GM12891 (cell line): ENCODE measurements at places on chromosomes 5 and 9.
A peak's percentile ranks its signal among the peaks of the same experiment; 100 is the strongest.

- DNase-seq, result no peak
Observed at GRCh38 chr9:33350310-33350709, 52.1 kb downstream of the AQP7 start.

DNA sequence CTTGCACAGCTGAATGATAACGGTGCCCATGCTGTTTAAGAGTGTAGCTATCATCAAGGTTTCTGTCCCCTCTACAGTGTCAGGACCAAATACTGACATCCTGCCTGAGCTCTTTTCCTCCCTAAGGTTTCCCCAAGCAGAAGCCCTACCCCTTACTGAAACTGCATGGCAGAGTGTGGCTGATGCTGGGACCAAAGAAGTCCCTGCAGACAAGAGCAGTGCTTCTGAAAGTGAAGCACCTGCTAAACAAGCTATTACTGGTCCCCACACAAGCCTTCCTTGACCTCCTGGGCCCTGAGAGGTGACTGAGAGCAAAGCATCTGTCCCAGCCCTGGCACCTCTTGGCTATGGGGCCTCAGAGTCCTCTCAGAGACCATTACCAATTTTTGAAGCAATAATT is 56.1 kb downstream of the CFAP90 start:
- DNase-seq, result no peak

DNA sequence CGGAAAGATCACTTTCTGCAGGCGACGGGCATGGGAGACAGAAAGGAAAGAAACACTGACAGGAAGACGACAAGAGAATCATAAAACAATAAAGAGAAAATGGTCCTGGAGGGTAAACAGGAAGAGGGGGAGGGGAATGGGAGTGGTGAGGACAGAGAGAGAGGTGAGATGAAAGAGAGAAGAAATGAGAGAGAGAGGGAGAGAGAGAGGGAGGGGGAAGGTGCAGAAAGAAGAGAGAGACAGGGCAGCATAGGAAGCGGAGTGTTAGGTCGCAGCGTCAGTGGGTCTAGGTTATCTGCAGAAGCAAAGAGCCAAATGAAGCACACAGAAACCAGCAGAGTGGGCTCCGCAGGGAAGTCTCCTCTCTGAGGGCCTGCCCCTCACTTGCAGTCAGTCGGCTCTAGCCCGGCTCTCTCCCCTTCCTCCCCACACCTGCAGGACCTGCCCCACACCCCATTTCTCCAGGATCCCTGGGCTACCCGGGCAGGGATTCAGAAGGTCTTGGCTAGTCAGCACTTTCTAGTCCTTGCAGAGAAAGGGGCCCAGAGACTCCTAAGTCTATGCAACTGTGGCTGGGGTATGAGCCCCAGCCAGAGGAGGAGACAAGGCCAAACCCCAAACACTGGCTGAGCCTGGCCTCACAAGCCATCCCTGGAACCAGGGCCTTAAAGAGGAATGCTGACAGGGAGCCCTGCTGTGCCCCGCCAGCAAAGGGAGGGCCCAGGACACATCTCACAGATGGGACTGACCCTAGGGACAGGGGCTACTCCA is 29.7 kb upstream of the MEIKIN start:
- DNase-seq, result no peak

GRCh38 chr5:126998895-126999570 is 31.3 kb downstream of the MARCHF3 start:
- no peak for DNase-seq

GRCh38 chr9:116074658-116075057 is 78.9 kb upstream of the PAPPA start:
- DNase-seq, result no peak

GRCh38 chr9:14730461-14730898 is 7.9 kb upstream of the CER1 start:
- DNase-seq, result no peak

DNA sequence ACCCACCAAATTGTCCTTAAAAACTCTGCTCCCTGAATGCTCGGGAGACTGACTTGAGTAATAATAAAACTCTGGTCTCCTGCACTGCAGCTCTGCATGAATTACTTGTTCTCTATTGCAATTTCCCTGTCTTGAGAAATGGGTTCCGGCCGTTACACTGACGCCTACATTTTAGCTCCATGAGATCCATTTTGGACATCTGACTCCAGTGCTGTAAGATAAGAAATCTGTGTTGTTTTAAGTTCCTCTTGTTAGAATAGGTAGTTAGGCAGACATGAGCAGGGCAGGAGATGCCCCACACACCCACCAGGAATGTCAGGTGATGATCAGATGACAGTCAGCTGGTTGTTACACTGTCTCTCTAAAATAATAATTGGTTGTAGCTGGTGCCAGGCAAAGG is 125.8 kb upstream of the SHB start:
- DNase-seq, result no peak

GRCh38 chr5:73820326-73820725 is 194.3 kb downstream of the ARHGEF28 start:
- DNase-seq, result no peak

- DNase-seq, result no peak
Observed at GRCh38 chr5:73640861-73641320, 14.9 kb downstream of the ARHGEF28 start.

- DNase-seq, result no peak
Observed at GRCh38 chr9:109426626-109427402, 71.3 kb downstream of the PTPN3 start.

DNA sequence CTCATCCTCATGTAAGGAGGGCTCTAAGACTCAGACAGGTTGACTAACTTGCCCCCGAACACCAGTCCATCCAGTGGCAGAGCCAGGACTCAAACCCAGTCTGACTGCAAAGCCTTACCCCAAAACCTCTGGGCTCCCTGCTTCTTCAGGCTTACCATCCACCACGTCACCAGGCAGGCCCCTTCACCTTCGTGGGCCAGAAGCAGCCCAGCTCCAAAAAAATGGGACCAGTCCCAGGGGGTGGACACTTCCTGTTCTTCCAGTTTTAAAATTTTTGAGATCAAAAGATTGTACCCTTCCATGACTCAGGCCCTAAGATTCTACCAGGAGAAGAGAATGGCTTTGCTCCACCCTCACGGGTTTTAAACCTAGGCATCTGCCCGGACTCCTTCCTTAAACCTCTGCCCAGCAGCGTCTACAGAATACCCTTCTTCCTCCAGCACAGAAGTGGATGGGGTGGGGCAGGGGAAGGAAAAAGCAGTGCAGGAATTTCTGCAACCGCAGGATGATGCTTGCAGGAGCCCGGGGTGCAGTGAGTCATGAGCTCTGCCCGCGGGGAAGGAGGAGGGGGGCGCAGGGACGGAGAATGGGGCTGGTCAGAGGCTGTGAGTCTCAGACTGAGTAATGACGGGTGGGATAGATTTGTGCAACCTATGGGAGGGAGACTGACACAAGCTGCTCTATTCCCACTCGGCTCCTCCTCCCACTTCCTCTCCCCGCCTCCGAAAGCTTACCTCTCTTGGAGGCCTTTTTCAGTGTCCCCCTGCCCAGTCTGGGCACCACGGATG is 50.4 kb upstream of the STXBP1 start:
- DNase-seq, result no peak

DNA sequence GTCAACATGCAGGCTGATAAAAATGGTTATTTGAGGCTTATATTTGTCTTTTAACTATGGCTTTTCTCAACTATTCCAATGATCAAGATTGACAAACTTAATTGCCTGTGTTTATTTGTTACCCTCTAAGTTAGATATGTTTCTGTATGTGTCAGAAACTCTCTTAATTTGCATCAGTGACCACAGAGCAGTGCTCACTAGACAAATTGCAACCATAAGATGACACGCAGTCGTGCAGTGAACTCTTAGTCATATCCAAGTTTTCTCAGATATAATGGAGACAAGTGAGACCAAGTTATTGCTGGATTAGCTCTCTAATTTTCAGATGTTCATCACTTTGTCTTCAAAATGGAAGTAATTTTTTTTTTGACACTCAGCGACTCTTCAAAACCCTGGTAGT is 342.2 kb upstream of the RFX3 start:
- DNase-seq, result no peak

GRCh38 chr9:128127990-128128835 is 684 bp upstream of the PTGES2 start:
- DNase-seq, result peak; percentile 73

GRCh38 chr5:7395947-7396712 is at the start of gene ADCY2:
Gene ADCY2 (plus strand): TSS chr5:7396138. CDS start chr5:7396297, 159 bp downstream.
- no peak for DNase-seq

DNA sequence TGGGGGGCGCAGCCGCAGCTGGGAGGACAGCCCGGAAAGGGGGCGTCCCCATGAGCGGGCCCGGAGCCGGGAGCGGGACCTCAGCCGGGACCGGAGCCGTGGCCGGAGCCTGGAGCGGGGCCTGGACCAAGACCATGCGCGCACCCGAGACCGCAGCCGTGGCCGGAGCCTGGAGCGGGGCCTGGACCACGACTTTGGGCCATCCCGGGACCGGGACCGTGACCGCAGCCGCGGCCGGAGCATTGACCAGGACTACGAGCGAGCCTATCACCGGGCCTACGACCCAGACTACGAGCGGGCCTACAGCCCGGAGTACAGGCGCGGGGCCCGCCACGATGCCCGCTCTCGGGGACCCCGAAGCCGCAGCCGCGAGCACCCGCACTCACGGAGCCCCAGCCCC is 47.0 kb downstream of the TJP2 start:
- DNase-seq, result no peak

DNA sequence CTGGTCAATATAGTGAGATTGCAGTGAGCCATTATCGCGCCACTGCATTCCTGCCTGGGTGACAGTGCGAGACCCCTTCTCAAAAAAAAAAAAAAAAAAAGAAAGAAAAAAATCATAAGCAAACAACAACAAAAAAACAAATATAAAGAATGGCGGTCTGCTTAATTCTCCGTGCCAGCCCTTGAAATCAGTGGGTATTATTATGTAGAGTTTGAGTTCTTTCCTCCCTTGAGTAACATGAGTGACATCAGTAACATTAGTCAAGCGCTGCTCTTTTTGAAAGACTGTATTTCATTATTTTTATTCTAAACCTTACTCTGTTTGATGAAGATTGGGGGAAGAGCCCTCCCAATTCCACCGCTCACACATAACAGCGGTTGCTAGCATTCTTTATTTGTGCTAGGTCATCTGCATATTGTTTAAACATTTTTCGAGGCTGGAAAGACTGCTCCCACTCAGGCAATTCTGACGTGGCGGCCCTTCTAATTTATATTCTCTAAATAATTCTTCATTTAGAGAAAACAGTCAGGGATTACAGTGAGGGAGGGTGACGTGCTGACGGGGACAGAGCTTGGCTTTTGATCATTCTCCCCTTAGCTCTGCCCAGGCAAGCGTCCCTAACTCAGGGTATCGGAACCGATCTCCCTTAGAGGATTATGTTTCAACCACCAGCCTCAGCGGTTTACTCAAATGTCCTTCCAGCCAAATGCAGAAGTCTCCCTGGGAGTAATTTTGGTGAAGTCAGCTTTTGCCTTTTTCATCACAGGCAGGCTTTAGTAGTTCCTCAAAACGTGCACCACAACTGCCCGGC is 860 bp upstream of the MARCHF6 start:
- no peak for DNase-seq

- no peak for DNase-seq
Observed at GRCh38 chr5:73126381-73126780, 6.0 kb downstream of the TMEM171 start.

DNA sequence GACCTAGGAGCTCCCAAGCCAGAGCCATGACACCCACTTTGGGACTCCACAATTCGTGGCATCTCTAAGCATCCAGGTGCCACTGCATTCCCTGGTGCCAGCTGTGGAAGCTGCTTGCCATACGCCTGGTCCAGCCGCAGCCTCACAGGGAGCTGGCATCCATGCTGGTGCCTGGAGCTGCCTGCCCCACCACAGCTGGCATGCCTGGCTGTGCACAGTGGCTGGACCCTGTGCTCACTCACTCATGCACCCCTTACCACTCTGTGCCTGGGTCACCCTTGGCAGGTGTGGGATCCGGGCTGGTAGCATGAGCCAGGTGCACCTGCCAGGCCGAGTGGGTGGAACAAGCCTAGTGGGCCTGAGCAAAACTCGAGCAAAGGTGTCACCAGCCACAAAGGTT is 90.1 kb downstream of the CAVIN4 start:
- DNase-seq, result no peak

- peak; percentile 43 for DNase-seq
Observed at GRCh38 chr9:98774746-98775145, 21.6 kb downstream of the ANKS6 start.

GRCh38 chr9:129380961-129381401 is 202.9 kb upstream of the IER5L start:
- no peak for DNase-seq

GRCh38 chr5:152246401-152246800 is 158.7 kb downstream of the NMUR2 start:
- DNase-seq, result no peak

DNA sequence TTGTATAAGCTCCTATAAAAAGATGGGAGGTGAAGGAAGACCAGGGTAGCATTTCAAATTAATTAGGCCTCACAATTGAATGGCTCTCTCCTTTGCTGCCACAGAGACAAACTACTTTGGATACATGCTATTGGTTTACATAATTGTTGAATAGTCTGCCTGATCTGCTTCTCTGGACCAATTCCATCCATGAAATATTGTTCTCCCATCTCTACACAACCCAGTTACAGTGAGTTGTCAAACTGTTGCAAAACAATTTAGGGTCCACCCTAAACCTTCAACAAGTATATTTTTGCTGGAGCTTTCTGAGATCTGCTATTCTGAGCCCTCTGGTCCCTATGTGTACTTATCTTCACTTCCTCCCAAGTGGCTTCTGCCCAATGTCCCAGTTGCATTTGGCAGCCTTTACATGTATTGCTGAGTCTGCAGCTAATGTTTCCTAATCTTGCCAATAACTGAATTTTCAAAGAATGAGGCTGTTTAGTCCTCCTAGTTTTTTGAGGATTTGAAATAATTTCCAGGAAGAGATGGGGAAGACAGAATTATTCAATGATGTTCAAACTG is 38.9 kb downstream of the AGTPBP1 start:
- DNase-seq, result no peak

DNA sequence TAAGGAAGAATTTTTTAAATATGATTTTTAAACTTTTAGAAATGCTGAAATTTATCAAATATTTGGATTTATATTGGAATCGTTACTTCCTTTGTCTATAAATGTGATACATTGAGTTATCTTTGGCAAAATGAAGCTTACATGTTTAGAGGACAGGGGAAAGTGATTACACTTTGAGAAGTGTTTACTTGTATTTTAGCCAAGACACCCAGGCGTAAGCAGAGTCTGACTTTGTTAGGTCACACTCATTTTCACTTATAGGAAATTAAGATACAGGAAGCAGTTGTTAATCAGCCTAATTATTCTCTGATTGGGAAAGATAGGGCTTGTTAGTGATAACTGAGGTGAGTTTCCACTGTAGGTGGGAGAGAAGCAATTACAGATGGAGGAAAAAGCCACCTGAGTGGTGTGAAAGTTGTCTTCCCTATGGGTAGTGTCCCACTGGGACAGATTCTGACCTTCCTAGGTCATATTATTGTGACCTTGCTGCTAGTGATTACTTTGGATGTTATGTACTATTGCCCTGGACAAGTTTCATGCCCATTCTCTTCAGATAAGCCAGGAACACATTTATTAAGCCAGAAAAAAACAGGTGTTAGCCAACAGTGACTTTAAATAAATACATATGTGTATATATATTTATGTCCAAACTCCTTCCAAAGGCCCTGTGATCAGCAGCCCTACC is 88.7 kb downstream of the UHRF2 start:
- DNase-seq, result no peak

GRCh38 chr9:131579789-131580211 is 34.5 kb downstream of the PRRT1B start:
- DNase-seq, result no peak

- no peak for DNase-seq
Observed at GRCh38 chr9:114962809-114963208, 32.4 kb upstream of the TNFSF8 start.

GRCh38 chr9:103397868-103398600 is 402.9 kb downstream of the CYLC2 start:
- no peak for DNase-seq

GRCh38 chr9:13491493-13492424 is 212.3 kb upstream of the MPDZ start:
- DNase-seq, result no peak
